Amygdala (tissue), 56 donors: ENCODE measurements at places on chromosomes 13 and 19.
A peak's percentile ranks its signal among the peaks of the same experiment; 100 is the strongest.

DNA sequence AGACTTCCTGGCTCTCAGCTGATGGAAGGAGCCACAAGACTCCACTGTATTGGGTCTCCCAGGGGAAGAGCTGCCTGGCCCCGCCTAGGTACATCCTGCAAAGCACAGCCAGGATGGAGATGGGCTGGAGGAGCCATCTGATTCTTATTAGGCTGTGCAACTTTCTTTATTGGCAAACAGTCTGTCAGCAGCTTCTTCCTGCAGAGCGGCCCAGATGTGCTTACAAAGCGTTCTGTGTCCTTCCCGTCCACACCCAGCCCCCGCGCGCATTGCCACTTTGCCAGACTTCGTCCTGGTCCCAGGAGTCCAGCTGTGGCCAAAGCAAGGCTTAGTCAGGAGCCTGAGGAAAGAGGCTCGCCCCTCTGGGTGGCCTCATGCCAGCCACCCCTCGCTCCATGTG, 409.3 kb downstream of the ZNF536 start:
- no peak for DNase-seq

DNA sequence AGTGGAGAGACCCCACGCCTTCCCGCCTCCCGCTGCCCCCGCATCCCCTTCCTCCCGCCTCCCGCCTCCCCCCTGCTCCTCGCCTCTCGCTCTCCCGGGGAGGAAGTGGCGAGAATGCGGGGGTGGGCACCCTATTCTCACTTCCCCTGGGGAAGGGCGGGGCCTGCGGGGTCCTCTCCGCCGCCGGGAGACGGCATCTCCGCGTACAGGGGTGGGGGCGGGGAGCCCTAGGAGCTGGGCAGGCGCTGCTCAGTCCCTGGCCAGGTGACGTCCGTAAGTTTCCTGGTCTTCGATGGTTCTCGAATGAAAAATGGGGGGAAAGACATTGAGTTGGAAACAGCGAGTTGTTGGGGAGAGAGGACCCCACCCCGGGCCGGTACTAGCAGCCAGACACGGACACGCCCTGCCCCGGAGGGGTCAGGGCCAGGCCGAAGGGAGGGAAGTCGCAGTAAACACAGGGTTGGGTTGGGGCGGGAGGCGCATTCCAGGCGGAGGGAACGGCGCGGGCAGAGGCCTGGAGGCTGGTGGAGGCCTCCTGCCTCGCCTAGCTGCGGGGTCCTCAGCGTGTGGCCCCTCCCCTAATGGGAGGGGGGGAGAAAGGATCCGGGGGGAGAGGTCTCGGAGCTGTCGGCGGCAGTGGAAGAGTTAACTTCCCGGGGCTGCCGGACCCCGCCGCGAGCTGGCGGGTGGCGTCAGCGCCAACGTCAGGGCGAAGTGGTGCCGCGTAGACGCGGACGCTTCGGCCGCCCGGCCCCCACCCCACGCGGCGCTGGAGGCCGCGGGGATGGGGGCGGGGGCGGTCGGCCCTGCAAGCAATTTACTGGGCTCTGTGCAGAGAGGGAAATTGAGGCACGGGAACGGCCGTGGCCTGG, 10.4 kb upstream of the JUND start:
- DNase-seq: peak; percentile 52

GRCh38 chr19:19635313-19635702, 7.3 kb upstream of the LPAR2 start:
- DNase-seq: no peak

GRCh38 chr13:44686531-44686934, 110.4 kb upstream of the TSC22D1 start:
- no peak for DNase-seq

DNA sequence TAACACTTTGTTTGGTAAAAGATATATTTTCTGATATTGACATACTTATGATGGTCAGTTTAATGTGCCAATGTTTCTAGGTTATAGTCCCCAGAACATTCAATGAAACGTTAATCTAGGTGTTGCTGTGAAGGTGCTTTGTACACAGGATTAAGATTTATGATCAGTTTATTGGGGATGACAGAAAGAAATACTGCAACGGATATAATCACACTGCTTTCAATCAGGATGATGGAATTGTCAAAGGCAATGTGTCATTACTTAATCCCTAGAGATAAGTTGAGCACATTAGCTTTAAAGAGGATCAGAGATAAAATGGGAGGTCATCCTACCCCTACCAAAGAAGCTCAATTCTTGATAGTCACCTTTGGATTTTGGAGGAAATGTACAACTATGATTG, 12.4 kb upstream of the SIGLEC12 start:
- no peak for DNase-seq

DNA sequence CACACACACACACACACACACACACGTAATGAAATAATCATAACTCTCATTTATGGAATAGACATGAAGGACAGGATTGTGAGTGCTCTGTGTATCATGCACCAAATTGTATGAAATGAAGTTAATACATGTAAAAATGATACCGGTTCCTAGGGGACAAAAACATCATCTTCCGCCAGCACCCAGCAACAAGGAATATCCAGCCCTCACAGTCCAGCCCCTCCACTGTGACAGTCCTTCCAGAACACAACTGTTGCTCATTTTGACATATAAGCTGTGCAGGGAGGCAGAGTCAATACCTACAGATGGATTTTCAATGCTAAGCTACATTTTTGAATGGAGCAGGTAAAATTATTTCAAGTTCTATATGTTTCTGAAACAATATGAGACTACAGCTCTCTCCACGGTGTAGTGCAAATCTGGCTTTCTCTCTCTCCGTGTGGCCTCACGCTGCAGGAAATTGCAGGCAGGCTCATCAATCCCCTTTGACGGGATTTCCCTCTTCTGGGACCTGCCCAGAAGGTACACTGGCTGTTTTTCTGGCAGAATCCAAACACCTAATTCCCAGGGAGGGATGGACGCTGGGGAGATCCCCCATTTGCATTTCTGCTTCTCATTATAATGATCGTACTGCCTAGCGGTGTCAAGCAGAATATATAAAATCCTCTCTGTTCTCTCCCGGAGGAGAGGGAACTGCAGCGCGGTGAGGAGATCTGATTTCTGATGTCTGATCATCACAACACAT, 494.0 kb downstream of the LIG4 start:
- DNase-seq: no peak
